Stimulated activated naive CD4-positive, alpha-beta T cell treated with Interleukin-2 at 50 U/mL for 16 hours (primary cell): ENCODE measurements at places on chromosomes 6 and 20.

GRCh38 chr6:158677906-158678578 is 28.2 kb downstream of the SYTL3 start:
- DNase-seq: no peak

DNA sequence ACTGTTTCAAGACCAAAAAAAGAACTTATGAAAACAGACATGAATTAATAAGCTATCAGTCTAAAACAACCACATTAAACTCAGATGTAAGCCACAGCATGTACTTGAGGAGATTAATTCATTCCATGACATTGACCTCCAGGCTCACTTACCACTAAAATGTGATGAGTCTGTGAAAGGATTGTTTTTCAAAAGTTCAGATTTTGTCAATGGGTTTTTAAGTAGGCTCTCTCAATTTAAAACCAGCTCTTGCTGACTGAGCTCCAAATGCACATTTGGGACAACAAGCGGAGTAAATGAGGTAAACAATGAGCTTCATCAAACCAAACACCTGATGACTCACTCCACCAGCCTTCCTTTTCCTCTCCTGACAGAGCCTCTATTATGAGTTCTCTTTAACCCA is 197.0 kb downstream of the SIM1 start:
- DNase-seq: no peak

- no peak for DNase-seq
Measured at GRCh38 chr6:152552616-152553209, 84.4 kb downstream of the SYNE1 start.

DNA sequence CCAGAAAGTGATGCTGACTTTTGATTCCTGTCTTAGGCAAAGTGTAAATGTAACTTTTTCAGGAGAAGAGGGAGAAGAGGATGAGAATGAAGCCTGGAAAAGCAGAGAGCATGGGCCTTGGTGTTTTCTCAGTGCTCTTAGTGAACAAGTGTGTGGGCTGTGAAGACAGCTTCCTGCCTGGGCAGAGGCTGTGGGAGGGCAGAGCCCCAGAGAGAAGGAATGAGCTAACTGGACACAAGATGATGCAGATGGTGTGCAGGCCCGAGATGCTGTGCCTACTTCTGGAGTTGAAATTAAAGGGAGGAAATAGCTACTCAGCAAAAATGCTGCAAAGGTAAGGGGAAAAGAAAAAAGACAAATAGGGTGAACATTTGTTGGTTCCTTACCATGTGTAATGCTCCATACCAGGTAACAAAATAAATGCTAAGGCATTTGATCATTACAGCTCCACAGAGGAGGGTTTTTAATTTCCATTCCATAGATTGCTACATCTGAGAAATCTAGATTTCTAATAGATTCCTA is 87.0 kb upstream of the CEP162 start:
- no peak for DNase-seq

- DNase-seq: no peak
Measured at GRCh38 chr6:13063300-13063918, 264.9 kb downstream of the TBC1D7 start.

DNA sequence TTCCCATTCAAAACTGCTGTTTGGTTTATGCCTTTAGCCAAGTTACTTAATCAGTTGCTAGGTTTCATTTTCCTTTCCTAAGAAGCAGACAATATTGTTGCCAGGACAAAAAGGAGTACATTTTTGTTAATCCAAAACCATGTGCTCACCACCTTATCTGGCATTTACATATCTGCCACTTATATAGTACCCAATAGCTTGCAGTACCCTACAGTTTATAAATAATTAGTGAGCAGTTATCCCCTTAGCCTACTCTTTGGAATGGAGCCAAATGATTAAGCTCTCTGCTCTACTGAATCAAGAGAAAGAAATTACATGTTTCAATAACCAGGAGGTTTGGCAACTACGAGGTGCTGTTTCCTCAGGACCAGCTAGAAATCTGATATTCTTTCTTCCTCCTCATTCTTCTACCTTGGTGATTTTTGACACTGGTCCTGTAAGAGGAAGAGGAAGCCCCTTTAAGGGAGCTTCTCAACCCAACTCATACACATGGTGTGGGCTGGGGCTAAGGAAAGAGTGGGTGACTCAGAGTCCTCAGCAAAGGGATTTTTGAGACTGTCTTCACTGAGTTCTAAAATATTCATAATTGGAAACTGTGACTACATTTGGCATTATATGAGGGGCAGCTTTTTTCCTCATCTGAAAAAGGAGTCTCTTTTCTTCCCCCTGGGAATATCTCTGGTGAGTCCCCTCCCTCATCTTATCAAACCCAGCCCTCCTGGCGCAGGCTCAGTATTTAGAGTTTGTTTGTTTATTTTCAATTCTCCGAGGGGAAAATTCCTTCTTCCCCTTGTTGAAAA is 1.5 kb downstream of the ZNFX1 start:
- DNase-seq: peak; percentile 60

DNA sequence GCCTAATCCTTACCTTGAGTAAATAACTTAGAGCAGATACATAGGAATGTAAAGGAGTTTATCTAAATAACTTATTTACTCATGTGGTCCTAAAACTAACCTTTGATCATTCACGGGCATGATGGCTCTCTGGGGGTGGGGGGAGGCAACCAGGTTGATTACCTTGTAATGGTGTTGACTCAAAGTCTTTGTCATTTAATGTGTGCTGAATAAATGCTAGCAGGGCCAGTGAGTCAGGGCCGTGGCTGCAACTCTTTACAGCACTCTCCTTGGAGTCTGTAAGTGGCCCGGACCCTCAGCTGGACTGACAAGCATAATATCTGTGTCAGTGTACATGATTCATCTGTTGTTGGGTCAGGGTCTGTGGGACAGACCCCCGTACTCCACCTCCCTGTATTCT is 203.0 kb downstream of the EPM2A start:
- no peak for DNase-seq

GRCh38 chr20:37358366-37359150 is 12.6 kb downstream of the SRC start:
- DNase-seq: no peak

DNA sequence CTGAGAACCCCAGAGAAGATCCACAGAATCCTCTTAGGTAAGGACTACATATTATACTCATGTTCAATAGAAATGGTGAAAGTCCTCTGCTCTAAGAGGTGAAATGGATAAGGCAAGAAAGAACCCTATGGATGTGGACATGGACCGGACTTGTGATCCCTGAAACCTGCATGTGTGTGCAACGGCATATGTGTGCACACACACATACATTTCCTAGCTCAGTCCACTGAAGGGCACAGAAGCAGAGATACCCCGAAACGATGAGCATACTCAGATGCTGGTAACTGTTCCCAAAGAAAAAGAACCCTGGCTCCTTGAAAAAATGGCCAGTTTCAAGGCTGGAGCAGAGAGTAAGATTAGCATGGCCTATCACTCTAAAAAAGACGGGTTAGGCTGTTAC is 22.6 kb downstream of the SNX5 start:
- no peak for DNase-seq

GRCh38 chr6:2753110-2753489 is 2.4 kb upstream of the MYLK4 start:
- no peak for DNase-seq

DNA sequence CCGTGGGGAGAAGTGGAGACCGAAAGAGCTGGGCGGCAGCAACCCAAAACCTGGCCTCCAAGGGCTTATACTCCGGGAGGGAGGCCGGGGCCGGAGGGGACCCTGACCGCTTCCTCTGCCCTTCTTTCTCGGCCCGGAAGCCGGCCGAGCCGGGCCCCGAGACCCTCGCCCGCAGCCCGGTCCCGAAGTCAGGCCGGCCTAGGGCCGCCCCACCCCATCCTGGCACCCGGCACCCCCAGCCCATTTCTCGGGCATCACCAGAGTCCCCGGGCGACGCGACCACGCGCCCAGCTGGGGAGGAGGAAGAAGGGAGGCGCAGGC is 572 bp upstream of the ZDHHC14 start:
- DNase-seq: no peak

DNA sequence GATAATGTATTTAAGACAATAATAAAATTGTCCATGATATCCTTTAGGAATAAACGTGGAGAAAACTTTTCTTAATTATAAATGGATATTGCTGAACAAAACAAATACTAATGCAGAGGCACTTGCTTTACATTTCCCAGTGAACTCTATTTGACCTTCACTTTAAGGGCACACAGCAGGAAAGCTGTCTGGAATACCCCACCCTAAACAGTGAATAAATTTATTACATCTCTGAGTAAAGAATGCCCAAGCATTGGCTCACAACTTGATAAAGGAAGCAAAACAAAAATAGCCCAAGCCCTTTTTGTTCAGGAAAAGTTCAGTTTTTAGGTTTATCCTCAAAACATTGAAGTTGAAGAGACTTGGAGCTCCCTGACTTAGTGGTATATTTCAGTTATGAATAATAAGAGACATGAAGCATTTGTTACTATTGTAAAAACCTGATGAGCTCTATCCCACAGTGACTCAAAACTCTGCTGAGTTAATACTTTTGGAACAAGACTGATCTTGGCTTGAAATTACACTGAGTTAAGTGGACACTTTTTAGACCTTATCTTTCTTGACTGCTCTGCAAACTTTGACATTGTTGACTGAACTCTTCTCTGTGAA is 353.9 kb downstream of the BCKDHB start:
- no peak for DNase-seq

GRCh38 chr20:24981282-24981681 is 11.3 kb downstream of the APMAP start:
- no peak for DNase-seq

DNA sequence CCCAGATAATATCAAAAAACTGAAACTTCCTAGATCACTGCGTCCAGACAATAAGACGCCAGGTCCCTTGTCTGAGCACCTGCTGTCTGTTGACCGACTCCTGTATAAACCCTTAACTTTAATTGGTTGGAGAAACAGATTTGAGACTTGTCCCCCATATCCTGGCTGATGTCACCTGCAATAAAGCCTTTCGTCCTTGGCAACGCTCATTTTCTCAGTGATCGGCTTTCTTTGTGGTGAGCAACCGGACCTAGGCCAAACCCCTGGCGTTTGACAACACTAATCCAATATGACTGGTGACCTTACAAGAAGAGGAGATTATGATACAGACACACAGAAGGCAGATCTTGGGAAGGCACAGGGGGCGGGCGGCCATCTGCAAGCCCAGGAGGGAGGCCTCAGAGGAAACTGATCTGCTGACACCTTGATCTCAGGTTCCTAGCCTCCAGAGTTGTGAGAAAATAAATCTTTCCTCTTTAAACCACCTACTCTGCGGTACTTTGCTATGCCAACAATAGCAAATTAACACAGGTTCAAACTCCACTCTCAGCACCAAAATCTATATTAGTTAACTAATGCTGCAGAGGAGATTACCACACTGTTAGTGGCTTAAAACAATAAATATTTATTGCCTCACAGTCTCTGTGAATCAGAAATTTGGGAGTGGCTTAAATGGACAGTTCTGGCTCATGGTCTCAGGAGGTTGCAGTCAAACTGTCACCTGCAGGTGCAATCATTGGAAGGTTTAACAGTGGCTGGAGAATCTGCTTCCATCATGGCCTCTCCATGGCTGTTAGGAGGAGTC is 178.7 kb downstream of the OTOR start:
- DNase-seq: no peak

- no peak for DNase-seq
Measured at GRCh38 chr6:121826156-121826810, 390.8 kb downstream of the GJA1 start.

DNA sequence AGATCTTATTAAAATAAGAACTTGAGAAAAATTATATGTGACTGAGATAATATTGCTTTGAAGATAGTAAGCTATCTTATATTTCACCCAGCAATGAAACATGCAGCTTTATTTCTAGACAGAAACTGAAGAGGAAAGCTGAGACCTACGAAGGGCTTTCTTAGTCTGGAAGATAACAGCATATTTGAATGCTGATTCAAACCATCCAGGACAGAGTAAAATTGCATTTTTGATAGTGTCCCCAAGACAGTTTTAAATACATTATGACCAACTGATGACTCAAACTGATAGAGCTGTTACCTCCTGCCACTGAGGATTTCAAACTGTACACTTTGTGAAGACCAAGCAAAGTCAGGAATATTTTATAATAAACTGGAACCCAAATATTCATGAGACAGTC is 409.6 kb downstream of the GRIK2 start:
- DNase-seq: no peak

DNA sequence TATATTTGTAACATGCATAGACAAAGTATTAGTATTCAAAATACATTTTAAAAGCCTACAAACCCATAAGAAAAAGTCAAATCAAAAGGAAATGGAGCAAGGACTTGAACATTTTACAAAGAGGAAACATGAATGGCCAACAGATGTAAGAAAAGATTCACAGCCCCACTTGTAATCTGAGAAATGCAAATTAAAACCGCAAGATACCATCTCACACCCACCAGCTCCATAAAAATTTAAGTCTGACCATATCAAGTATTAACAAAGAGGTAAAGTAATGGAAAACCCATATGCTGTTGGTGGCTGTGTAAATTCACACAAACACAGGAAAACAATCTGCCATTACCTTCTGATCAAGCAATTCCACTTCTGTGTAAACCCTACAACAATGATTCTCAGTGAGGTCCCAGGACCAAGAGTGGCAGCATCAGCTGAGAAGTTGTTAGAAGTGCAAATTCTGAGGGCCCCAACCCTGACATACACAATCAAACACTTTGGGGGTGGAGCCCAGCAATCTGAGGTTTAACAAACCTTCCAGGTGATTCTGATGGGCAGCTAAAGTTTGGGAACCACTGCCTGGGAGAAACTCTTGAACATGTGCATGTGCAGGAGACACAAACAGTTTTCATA is 30.9 kb downstream of the BCL2L1 start:
- DNase-seq: no peak

- no peak for DNase-seq
Measured at GRCh38 chr6:141202626-141203025, 930.1 kb upstream of the GJE1 start.

DNA sequence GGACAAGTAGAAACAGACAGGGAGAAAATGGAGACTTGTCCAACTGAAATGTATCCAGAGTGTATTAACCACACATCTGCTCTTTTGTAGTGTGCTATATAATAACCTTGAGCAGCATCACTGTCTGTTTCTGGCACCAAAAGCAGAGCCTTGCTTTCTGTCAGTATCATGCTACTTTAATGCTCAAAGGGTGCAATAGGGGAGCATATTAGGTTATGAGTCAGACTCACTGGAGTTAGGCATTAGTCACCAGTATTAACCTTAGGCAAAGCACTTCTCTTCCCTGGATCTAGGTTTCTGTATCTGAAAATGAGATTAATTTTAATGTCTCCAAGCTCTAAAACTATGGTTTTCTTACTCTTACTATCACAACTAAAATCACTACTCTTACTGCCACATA is 280.1 kb downstream of the TFAP2B start:
- no peak for DNase-seq
